ENCODE measurements at places on chromosomes 7 and 10. TPM values are rescaled to one million over a fixed set of nuclear protein-coding genes. Genes with fewer than 3 reads are reported as not detected.

GRCh38 chr7:7157887-7158271 is 24.5 kb upstream of the C1GALT1 start:
- DNase-seq, result no peak

DNA sequence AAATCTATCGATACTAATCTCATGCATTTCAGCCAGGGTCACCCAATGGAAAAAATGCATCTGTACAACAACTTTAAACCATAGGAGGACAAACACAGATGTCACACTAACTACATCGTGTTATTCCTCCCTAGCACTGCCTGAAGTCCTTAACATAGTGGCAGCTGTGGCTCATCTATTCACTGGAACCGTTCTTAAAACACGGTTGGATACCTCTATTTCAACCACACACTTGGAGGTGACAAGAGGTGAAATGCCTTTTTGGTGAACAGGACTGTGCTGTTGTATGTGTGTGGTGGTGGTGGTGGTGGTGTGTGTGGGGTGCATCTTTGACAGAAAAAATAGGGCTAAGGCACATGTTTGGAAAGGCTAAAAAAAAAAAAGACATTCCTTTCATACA is 93.1 kb downstream of the NRP1 start:
- no peak for DNase-seq

DNA sequence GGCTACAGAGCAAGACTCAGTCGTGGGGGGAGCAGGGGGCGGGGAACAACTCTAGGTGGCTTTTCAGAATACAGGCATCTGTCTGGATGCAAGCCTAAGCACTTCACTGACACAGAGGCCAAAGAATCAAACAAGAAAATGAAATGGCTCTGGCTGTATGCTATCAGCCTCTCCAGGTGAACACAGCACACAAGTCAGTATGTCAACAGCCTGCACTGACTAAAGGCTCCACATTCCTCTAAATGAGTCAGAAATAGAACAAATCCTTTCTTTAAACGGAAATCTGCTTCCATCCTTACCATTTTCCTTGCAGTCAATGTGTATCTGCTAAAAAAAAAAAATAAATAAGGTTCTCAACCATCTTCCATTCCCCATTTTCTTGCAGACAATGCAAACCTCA is 88.3 kb downstream of the ARMH3 start:
- DNase-seq, result no peak

GRCh38 chr10:132542086-132542775 is 4.6 kb downstream of the INPP5A start:
- DNase-seq, result no peak

EBLN1 gene
- not detected for total RNA-seq
